ENCODE measurements at places on chromosomes 5 and 9. TPM values are rescaled to one million over a fixed set of nuclear protein-coding genes. Genes with fewer than 3 reads are reported as not detected.
A peak's percentile ranks its signal among the peaks of the same experiment; 100 is the strongest.

DNA sequence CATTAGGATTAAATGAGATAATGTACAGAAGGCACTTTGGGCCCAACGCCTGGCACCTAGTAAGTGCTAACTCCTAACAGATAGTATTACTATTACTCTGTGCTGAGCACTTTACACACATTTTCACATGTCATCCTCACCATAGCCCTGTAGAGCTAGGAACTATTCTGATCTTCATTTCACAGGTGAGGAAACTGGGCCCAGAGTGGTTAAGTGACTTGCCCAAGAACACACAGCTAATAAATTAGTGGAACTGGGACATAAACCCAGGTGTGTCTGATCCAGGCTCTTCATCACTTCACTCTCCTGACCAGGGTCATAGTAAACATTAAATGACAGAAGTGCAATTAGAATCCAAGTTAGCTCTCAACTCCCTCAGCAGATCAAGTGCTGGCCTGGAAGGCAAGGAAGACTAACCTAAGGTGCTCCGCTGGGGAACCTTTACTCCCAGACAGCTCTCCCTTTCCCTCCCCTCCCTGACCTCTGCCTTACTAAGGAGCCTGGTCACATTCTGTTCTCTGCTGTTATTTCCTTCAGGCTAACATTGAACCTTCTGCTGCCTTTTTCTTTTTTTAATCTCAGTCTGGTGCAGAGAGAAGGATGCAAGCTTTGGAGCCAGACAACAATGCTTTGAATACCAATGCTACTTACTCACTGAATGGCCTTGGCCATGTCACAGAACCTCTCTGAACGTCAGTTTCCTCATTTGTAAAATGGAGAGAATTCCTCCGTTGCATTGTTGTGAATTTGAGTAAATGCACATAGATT, 4.1 kb upstream of the ADRA1B start:
- DNase-seq = peak; percentile 51

OTP gene
- total RNA-seq = not detected

GRCh38 chr9:129435291-129435690, 185.6 kb downstream of the C9orf50 start:
- no peak for DNase-seq

GRCh38 chr9:26326563-26326962, 566.0 kb downstream of the CAAP1 start:
- peak; percentile 66 for DNase-seq

ZDHHC11B gene
- total RNA-seq = 0.51 TPM

Data from bronchial epithelial cell (primary cell).